Stimulated activated CD8-positive, alpha-beta memory T cell treated with anti-CD3 and anti-CD28 coated beads, Interleukin-15, amount 100 ng/mL, for 4 hours (primary cell): ENCODE measurements at places on chromosomes 6 and 20.

GRCh38 chr6:163651426-163651825 is 236.9 kb downstream of the QKI start:
- DNase-seq = no peak

GRCh38 chr6:34570066-34570833 is 14.1 kb upstream of the SPDEF start:
- DNase-seq = no peak

- DNase-seq = no peak
Observed at GRCh38 chr6:24960991-24961475, 25.3 kb upstream of the RIPOR2 start.

DNA sequence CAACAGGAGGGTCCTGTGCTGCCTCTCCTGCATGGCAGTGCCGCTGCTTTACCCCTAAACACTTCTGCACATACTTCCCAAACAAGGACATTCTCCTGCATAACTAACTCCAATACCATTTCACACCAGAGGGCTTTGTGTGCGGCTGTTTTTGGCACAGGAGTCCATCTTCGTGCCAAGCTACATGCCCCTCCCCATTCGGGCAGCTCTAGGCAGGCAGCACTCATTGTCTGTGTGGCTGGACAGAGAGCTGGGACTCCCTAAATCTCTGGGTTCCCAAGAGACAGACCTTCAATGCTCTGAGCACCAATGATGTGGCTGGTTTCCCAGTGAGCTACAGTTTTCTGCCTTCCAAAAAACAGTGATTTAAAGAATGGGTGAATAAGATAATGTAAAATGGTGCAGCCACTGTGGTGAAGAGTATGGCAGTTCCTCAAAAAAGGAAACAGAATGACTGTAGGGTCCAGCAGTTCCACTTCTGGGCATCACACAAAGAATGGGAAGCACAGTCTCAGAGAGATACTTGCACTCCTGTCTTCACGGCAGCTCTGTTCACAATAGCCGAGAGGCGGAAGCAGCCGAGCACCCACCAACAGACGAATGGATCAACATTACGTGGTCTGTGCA is 80.3 kb upstream of the DUSP22 start:
- no peak for DNase-seq

GRCh38 chr6:151073146-151073545 is 166.6 kb upstream of the AKAP12 start:
- DNase-seq = no peak

GRCh38 chr6:144405163-144405562 is 120.0 kb downstream of the UTRN start:
- DNase-seq = no peak

- no peak for DNase-seq
Observed at GRCh38 chr6:89281779-89282246, 33.3 kb downstream of the GABRR2 start.
